ENCODE measurements at places on chromosomes 7 and 10.

DNA sequence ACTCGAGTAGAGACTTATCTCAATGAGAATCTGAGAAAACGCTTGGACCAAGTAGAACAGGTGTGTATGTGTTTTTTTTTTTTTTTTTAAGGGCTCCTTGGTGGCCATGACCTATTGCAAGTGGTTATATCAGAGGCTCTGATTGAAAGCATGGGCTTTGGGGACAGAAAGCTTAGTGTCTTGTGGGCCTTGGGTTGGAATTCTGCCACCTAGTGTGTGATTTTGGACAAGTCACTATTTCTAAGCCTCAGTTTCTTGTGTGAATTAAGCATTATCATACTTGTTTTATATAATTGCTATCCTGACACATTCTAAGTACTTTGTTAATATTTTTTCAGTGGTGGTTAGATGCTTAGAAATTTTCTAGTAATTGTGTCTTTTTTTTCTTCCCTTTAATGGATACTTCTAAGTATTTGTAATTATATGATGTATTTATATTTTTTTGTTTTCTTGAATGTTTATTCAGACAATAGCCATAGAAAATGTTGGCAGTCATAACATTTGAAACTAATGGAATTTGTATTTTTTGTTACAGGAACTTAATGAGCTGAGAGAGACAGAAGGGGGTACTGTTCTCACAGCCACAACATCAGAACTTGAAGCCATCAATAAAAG lies 33.1 kb downstream of the SMC3 start:
- DNase-seq = peak; percentile 75

DNA sequence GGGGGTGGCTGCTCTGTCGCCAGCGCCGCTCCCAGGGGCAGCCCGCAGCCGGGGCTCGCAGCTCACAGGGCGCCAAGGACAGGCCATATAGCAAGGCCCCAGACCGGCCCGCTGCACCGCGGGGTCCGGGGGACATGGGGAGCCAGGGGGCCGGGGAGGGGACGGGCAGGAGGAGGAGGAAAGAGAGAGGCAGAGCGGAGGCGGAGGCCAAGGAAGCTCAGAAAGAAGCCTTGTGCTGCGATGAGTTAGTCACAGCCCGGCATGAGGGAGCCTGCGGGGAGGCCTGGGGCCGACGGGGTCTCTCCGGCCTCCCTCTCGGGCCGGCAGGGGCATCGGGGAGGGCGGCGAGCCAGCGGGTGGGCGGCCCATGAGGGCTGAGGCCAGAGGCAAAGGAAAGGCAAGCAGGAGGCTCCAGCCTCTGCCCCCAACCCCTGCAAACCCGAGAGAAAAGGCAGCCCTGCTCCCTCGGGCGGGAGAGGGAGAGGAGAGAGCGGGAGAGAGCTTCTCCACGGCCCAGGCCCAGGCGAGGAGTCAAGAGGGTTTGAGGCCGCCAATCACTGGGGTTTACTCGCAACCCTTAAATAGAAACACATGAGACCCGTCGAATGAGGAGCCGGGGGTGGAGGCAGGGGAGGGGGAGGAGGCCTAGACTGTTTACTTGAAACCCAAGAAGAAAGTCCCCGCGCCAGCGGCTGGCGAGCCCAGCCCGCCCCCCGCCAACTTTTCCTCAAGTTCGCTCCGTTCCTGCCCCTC lies 167.9 kb downstream of the NEURL1 start:
- DNase-seq = peak; percentile 94

- no peak for DNase-seq
Observed at GRCh38 chr10:6603142-6604125, 23.4 kb upstream of the PRKCQ start.

- DNase-seq = no peak
Observed at GRCh38 chr7:129067943-129068548, 13.1 kb upstream of the TNPO3 start.

GRCh38 chr10:21681156-21681555 lies 147.1 kb downstream of the MLLT10 start:
- no peak for DNase-seq

GRCh38 chr10:5945561-5946418 lies 31.6 kb downstream of the IL15RA start:
- peak; percentile 35 for DNase-seq

DNA sequence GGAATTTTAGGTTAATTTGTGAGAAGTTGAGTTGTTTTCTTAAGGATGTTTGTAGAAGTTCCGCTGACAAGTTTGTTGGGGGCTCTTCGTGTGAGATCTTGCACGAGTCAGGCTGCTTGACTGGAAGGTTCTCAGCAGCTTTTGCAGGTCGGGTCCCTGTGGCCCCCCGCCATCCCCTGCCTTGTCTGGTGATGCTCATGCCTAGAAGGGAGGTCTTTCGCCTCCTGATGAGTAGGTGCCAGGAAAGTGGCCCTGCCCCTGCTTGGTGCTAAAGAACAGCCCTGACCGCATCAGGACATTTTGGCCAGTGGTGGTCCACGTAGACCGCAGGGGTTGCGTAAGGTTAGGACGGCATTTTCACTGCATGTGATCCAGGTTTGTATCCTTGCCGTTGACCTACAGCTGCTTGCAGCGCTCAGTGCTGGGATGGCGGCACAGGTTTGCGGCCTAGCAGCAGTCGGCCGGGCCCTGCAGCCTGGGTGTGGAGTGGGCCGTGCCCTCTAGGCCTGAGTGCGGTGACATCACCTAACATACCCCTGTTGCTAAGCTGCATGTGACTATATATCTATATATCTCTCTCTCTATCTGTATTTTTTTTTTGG lies 62.4 kb downstream of the DNAJB6 start:
- DNase-seq = no peak

- DNase-seq = no peak
Observed at GRCh38 chr7:155745737-155746136, 66.5 kb downstream of the SHH start.

GRCh38 chr10:74863551-74863950 lies 37.2 kb downstream of the KAT6B start:
- no peak for DNase-seq

DNA sequence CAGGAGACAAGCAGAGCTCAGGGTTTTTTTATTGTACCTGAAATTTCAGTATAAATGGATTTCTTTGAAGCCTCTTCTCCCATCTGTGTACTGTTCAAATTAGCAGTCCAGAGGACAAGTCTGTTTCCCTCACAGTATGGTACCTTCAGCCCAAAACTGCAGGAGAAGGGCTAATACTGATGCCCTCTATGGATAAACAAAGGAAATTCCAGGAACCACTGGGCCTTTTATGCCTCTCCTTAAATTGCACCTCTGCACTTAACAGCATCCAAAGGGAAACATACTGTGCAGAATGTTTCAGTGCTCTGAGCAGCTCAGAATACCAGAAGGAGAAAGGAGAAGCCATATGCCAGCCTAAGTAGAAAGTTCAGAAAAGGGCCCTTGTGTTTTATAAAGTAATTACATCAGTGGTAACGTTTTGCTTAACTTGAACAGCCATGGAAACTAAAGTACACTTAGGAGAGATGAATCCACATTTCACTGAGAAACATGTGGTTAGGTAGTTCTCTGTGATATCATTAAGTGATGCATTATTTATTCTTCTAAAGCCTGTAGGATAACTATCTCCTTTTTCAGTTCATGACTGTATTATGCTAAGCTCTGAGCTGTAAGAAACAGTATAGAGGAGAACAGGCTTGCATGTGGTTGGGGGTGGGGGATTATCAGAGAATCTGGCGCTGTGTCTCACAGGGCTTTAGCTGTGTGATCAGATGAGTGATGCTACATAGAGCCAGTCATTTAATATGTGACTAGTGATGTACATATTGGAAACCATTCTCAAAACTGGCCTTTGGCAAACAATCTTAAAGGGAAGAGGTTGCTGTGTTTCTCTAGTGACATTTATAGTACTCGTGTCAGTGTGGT lies 111.3 kb downstream of the POU6F2 start:
- no peak for DNase-seq

DNA sequence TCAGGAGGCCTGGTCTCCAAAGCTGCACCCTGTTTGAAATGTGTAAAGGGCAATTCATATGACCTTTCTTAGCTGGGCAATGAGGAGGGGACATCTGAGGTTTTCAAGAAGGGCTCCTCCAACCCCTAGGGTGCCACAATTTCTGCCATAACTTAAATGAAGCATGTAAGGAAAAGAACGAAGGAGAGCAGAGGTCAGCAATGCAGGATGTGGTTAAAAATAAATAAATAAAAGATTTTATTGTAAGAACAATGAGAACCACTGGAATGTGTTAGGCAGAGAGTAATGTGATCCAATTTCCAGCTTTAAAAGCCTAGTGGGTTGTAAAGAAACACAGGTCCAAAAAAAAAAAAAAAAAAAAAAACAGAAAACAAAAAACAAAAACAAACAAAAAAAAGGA lies 673.1 kb downstream of the TNS3 start:
- no peak for DNase-seq

- DNase-seq = no peak
Observed at GRCh38 chr7:69837387-69838068, 239.3 kb downstream of the AUTS2 start.

DNA sequence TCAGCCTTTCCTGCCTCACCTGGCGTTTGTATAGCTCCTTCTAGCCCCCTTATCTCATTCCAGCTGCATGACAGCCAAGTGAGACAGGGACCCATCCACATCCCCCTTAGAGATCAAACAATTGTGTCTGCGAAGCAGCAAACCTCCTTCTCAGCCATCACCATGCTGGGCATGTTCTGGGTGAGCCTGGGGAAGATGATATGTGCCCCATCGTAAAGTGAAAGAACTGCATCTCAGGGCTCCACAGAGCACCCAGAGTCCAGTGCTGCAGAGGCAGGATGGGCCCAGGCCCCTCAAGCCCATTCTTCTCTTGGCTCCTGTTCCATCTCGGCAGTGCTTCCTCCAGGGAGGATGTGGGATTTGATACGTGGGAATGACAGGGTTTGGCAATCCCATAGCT lies 43.2 kb downstream of the FIGNL1 start:
- DNase-seq = no peak

GRCh38 chr7:83976302-83976701 lies 218.3 kb downstream of the SEMA3A start:
- peak; percentile 73 for DNase-seq

GRCh38 chr10:14528450-14528849 lies 197.7 kb upstream of the FRMD4A start:
- no peak for DNase-seq

DNA sequence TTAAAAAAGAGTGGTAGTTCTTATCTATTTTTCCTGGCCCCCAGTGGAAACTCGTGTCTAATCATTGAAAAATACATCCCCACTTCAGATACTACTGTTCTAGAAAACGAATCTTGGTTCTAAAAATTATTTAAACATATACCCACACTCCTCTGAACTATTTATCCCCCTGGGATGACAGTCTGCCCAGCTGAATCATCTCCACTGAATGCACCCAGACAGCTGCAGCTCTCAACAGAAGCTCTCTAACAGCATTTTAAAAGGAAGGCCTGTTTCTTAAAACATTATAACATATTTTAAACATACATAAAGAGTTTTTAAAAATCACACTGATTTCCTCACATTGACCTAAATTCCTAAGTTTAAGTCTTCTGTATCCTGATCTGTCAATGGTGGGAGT lies 544.6 kb upstream of the PHF14 start:
- DNase-seq = peak; percentile 16

- DNase-seq = no peak
Observed at GRCh38 chr10:101224910-101225823, 4.1 kb downstream of the LBX1 start.

GRCh38 chr10:116466715-116467422 lies 39.2 kb downstream of the PNLIPRP3 start:
- DNase-seq = no peak

DNA sequence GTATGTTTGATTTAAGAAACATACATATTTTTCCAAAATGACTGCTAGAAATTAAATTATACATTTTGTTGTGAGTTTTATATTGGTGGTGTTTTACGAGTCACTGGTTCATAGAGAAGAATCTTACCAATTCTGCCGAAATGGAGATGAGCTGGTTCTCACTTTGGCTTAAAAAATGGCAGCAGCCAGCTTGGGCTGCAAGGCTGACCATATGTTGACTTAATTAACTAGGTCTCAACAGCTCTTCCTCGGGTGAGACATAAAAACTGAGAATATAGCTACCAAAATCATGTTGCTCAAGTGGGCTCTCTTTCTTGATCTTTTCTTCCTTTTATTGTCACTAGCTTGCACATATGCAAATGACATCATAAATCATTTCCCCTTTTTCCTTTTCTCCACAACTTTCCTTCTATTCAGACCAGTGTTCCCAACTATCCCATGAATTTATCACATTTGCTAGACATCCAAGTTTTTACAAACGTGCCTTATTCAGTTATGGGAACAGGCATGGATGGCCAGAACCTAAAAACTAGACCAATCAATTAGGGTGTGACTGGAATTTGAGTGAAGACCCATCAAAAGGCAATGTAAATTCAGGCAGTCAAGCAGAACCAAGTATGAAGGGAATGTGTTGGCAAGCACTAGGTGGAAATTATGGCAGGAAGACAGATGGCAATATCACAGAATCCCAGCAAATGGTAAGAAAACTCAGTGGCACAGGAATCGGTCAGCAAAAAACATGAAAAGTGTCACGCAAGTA lies 6.4 kb upstream of the TSPAN12 start:
- DNase-seq = no peak

GRCh38 chr10:90787393-90788198 lies 70.2 kb downstream of the HTR7 start:
- no peak for DNase-seq

GRCh38 chr7:92058040-92058439 lies 76.2 kb downstream of the CYP51A1 start:
- no peak for DNase-seq

DNA sequence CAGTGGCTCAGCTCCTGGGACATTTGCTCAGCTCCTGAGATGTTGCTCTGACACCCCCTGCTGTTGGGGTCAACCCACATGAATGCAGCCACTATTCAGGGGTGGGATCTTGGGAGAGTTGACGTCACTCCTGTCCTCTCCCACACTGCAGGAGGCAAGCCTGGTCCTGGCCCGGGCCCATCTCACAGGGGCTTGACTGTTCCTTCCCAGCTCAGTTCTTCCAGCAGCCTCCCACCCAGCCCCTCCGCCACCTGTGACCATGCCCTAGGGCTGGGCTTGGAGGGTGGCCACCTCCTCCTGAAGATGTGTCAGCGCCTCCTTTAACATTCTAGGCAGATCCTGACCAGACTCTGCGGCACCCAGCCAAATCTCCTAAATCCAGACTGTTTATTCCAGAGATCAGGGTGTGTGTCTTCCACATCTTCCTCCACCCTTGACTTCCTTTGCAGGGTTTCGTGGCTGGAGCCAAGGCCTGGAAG lies 19.1 kb upstream of the OPALIN start:
- DNase-seq = peak; percentile 59

DNA sequence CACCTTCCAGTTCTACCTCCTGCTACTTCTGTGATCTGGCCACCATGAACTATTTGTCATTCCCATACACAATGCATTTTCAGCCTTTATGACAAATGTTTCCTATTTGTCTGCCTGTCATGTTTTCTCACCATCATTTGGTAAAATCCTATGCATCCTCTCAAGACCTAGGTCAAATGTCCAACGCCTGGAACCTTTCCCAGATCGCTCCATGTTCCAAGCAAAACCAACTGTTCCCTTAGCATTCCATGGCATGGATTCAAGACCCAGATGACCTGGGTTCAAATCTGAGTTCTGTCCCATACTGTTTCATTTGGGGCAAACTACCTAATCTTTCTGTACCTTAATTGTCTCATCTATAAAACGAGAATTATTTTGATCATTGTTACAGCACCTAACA lies 98.9 kb downstream of the USP6NL start:
- no peak for DNase-seq

GRCh38 chr7:114104035-114104434 lies 185.2 kb upstream of the PPP1R3A start:
- DNase-seq = no peak

- no peak for DNase-seq
Observed at GRCh38 chr10:112517451-112517862, 70.4 kb downstream of the VTI1A start.

- DNase-seq = peak; percentile 45
Observed at GRCh38 chr7:127927348-127927696, 103.9 kb downstream of the LRRC4 start.

GRCh38 chr7:45975367-45975766 lies 54.3 kb upstream of the IGFBP3 start:
- DNase-seq = no peak

Data from stomach (tissue), 19 donors.